ENCODE measurements at places on chromosomes 11 and 22. TPM values are rescaled to one million over a fixed set of nuclear protein-coding genes. Genes with fewer than 3 reads are reported as not detected.

GRCh38 chr11:236774-237767 lies at the start of gene PSMD13:
Gene PSMD13 (plus strand): TSS chr11:236976. CDS start chr11:237050, 74 bp downstream.
- peak; percentile 99 for DNase-seq

DNA sequence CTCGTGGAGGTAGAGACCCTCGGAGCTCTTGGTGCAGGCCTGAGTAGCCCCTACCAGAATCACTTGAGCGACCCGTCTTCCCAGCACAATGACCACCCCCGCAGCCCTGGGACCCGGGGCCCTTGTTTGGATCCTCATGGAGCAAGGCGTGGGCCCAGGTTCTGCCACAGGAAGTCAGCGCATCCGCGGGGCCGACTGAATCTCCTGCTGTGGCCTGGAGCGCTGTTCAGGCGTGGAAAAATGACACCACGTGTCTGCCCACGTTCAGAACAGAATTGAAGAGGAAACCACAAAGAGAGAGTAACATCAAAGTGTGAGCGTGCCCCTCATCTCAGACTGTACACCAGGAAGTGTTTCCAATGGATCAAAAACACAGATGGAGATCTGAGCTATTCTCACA lies 1479.2 kb downstream of the TBC1D22A start:
- DNase-seq = no peak

DNA sequence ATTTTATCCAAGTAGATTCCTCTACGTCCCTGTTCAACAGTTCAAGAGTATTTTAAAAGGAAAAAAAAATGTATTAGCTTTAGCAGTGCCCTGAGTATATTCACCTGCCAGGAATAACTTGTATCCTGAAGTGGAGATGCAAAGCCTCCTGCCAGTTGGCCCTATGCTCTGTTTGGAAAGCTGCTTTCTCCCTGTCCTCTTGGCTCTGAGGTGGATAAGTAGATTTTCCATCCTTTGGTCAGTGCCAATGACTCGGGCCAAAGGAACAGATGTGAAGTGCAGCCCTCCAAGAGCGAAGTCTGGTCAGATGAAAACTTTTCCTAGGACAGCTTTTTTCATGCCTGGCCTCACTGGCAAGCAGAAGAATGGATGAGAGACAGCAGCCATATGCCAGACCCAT lies 839.9 kb upstream of the TENM4 start:
- no peak for DNase-seq

DNA sequence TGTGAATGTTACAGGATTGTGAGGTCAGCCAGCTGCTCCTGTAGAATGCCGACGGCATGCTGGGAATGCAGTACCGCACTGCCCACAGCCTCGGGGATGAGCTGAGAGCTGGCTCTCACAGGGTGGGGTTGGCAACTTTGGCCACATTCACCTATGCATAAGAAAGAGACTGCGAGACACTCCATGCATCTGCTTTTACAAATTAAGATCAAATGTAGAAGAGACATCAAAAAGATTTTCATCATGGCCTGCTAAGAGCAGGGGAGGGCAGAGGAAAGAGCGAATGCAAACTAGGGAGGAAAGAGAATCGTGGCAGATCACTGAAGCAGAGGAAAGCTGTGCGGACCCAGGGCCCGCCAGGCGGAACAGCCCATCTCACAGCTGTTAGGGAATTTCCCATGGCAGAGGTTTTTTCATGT lies 49.8 kb upstream of the SPATA19 start:
- DNase-seq = no peak

DNA sequence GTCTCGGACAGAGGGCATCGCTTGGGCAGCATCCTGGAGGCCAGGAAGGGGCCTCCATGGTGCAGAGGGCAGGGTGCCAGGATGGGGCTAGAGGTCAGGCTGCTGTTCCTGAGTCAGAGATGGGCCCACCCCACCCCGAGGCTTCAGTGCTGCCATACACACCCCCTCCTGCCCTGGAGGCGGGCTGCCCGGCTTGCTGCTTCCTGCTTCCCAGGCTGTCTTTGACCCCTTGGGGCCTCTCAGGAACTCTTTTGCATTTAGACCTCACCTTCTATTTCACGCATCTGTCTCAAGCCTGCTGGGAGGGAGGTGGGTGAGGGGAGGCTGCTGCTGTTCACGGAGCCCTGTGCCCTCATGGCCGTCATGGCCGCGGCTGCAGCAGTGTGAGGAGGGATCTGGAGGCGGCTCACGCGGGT lies 6.6 kb upstream of the GRAMD4 start:
- DNase-seq = no peak

DNA sequence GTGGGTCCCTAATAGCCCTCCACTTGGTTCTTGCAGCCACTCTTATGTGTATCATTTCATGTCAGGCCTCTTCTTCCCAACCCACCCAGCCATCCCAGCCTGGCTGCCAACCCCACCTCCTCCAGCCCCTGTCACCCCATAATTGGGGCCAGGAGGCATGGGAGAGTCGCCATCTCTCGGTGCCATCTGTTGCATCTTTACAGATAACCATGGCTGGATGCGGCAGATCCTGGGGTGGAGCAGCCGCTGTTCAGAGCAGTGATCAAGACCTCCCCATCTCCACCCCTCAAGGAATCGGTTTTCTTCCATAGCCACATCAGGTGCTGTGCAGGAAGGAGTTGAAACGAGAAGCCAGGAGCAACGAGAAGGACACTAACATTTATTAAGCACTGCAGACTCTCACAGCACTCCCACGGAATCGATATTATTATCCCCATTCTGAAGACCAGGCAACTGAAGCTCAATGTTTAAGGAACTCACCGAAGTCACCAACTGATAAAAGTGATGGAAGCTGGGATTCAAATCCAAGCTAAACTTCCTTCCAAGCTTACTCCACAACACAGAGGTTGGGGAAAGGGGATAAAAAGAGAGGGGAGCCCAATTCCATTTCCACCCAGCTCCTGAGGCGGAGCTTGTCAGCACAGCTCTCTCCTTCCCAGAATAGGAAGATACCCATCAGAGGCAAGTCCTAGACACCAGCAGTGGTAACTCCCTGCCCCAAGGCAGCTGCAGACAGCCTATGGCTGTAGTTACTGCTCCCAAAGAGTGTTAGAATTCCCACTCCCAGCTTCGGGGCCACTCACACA lies 2.7 kb downstream of the SLC43A1 start:
- peak; percentile 51 for DNase-seq

- peak; percentile 92 for DNase-seq
These were observed at the start of gene ME3 for GRCh38 chr11:86672007-86672621. Gene ME3 (minus strand): TSS chr11:86672616.

GRCh38 chr11:63014408-63015055 lies 1.1 kb downstream of the SLC22A8 start:
- no peak for DNase-seq

- no peak for DNase-seq
These were observed 31.9 kb downstream of the PLEKHA7 start for GRCh38 chr11:16982256-16982671.

GRCh38 chr11:90669094-90669493 lies 446.2 kb upstream of the CHORDC1 start:
- no peak for DNase-seq

The KCNJ11 gene
- total RNA-seq = not detected

The NCR3LG1 gene
- 26.5 TPM for total RNA-seq

The GRIA4 gene
- total RNA-seq = not detected
